ENCODE measurements at places on chromosomes 11 and 22. TPM values are rescaled to one million over a fixed set of nuclear protein-coding genes. Genes with fewer than 3 reads are reported as not detected.

Gene OVCH2
- not detected for total RNA-seq

Gene HTR3A
- total RNA-seq = not detected

Gene TMEM132A
- total RNA-seq = 135 TPM

Gene UBQLN3
- not detected for total RNA-seq

Gene PATE4
- not detected for total RNA-seq

Gene KCNK7
- total RNA-seq = 0.29 TPM

Gene ART5
- 0.27 TPM for total RNA-seq

Gene TTC38
- 12.4 TPM for total RNA-seq

Gene TRIM51G
- total RNA-seq = not detected

Gene P2RX6
- total RNA-seq = 1.2 TPM

Gene JAM3
- 4.0 TPM for total RNA-seq

Gene SLC5A12
- not detected for total RNA-seq

Gene OSBP2
- total RNA-seq = 10.5 TPM

Gene GPHA2
- not detected for total RNA-seq

Gene EFEMP2
- 1.1 TPM for total RNA-seq

Gene PRAME
- 102 TPM for total RNA-seq

Gene OR52H1
- not detected for total RNA-seq

Gene TP53I11
- total RNA-seq = 44.7 TPM

Gene IGF2
- 3.5 TPM for total RNA-seq

Gene MYO18B
- 0.07 TPM for total RNA-seq

Gene PRR33
- total RNA-seq = not detected
